ENCODE measurements at places on chromosomes 2 and 18. TPM values are rescaled to one million over a fixed set of nuclear protein-coding genes. Genes with fewer than 3 reads are reported as not detected.

DNA sequence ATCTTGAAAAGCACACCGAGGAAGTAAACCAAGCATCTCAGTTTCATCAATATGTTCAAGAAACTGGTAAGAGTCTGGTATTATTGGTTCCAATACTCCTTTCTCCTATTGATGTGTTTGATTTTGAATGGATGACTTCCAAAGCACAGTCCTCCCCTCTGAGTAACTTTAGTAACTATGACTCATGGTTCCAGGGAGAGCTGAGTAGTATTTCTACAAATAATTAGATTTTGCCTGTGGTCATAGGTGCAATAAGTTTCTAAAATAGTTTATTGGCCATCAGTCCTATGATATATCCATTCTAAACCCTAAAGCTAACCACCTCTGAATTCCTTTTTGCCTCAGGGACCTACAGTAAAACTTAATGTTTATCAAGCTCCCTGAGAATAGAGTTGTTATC lies 352.4 kb downstream of the XIRP2 start:
- no peaks in the 10 kb centered on the region for H3K4me1 ChIP-seq
- no peaks in the 10 kb centered on the region for H3K27me3 ChIP-seq
- no peak overlapping the region for H3K4me3 ChIP-seq
- no peak overlapping the region for H3K27ac ChIP-seq
- no peak for DNase-seq

GRCh38 chr18:3970929-3971328 lies 484.2 kb downstream of the DLGAP1 start:
- no peaks in the 10 kb centered on the region for H3K36me3 ChIP-seq
- H3K4me3 ChIP-seq: no peak overlapping the region
- H3K27ac ChIP-seq: no peak overlapping the region
- no peaks in the 10 kb centered on the region for H3K27me3 ChIP-seq
- no peak for DNase-seq

GRCh38 chr2:8539743-8540551 lies 141.9 kb upstream of the ID2 start:
- H3K36me3 ChIP-seq: no peaks in the 10 kb centered on the region
- peaks cover 37% of the 10 kb centered on the region for H3K4me1 ChIP-seq

The ATOH8 gene
- 0.22 TPM for polyA plus RNA-seq

The GALNT3 gene
- 0.30 TPM for polyA plus RNA-seq

The FEV gene
- not detected for polyA plus RNA-seq

GRCh38 chr2:178874529-178875240 lies 67.5 kb upstream of the TTN start:
- H3K27ac ChIP-seq: no peak overlapping the region
- no peak for DNase-seq
- H3K4me3 ChIP-seq: no peak overlapping the region

GRCh38 chr2:113861740-113862139 lies 28.1 kb upstream of the ACTR3 start:
- H3K27ac ChIP-seq: no peak overlapping the region
- no peaks in the 10 kb centered on the region for H3K36me3 ChIP-seq
- no peak for DNase-seq
